ENCODE measurements at places on chromosomes 13 and 19. TPM values are rescaled to one million over a fixed set of nuclear protein-coding genes. Genes with fewer than 3 reads are reported as not detected.

Gene SOX1
- total RNA-seq: not detected

Gene IRGC
- not detected for total RNA-seq

Gene HPN
- 0.10 TPM for total RNA-seq

Gene C19orf18
- total RNA-seq: 0.21 TPM

Gene RFPL4A
- total RNA-seq: not detected
